ENCODE measurements at places on chromosomes 16 and 17. TPM values are rescaled to one million over a fixed set of nuclear protein-coding genes. Genes with fewer than 3 reads are reported as not detected.

The ADAD2 gene
- not detected for total RNA-seq

The SLFN13 gene
- 10.2 TPM for total RNA-seq

The TBC1D3C gene
- not detected for total RNA-seq

The SLC16A6 gene
- 0.15 TPM for total RNA-seq

The SLC5A2 gene
- total RNA-seq, result 0.20 TPM

The LYRM1 gene
- total RNA-seq, result 21.2 TPM

The KCNH4 gene
- 0.07 TPM for total RNA-seq

The TBC1D3I gene
- total RNA-seq, result 0.37 TPM

The KRTAP3-3 gene
- not detected for total RNA-seq

The AXIN1 gene
- 33.4 TPM for total RNA-seq

The C1QTNF8 gene
- total RNA-seq, result not detected

The ITGAD gene
- not detected for total RNA-seq

The CD300E gene
- total RNA-seq, result 1.2 TPM

The CES3 gene
- 136 TPM for total RNA-seq

The HOXB1 gene
- not detected for total RNA-seq

GRCh38 chr17:40279402-40279801 is 8.3 kb upstream of the CDC6 start:
- no peak for DNase-seq

- DNase-seq, result no peak
Measured at GRCh38 chr17:30869005-30869404, 37.0 kb downstream of the TEFM start.

GRCh38 chr16:1131378-1131994 is 21.4 kb upstream of the CACNA1H start:
- no peak for DNase-seq

GRCh38 chr17:77894126-77894956 is 64.2 kb upstream of the TNRC6C start:
- no peak for DNase-seq

GRCh38 chr16:923184-923583 is 47.6 kb downstream of the LMF1 start:
- no peak for DNase-seq

DNA sequence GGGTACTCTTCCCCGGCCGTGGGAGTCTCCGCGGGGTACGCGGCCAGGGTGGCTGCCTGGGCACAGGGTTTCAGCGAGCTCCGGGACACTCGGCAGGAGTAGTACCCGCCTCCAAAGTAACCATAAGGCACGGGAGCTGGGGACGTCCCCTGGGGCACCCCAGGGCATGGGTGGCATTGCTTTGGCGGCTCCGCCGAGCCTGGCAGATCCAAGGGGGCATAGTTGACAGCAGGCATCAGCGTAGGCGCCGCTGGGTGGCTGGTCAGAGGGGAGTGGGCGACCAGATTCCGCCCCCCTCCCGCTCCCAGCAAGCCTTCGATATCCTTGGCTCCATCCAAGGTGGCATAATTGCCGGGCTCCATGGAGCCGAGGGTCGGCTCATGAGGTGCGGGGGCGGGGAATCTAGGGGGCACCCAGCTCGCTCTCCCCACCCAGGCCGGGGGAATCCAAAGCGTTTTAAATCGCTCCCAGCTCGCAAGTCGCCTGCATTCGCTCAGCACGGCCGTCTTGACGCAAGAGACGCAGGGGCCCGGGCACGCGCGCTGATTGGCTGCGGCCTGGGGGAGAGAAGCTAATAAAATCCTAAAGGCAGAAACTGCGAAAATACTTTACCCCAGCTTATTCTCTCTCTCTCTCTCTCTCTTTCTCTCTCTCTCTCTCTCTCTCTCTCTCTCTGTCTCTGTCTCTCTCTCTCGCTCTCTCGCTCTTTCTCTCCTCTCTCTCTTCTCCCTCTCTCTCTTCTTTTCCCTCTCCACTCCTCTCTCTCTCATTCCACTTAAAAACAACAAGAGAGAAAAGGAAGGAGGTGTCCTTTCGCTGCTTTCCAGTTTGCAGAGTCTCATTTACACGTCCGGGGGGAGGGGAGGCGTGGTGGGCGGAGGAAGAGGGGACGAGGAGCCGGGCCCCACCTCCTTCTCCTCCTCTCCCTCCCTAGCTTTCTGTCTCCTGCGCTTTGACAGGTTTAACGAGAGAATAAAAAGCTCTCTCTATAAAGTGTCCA is at the start of gene HOXB13:
HOXB13 (minus strand) TSS at position 519 of the 1,000 bp plus-strand sequence; CDS start at position 362, 157 bp downstream.
- peak; percentile 95 for DNase-seq

DNA sequence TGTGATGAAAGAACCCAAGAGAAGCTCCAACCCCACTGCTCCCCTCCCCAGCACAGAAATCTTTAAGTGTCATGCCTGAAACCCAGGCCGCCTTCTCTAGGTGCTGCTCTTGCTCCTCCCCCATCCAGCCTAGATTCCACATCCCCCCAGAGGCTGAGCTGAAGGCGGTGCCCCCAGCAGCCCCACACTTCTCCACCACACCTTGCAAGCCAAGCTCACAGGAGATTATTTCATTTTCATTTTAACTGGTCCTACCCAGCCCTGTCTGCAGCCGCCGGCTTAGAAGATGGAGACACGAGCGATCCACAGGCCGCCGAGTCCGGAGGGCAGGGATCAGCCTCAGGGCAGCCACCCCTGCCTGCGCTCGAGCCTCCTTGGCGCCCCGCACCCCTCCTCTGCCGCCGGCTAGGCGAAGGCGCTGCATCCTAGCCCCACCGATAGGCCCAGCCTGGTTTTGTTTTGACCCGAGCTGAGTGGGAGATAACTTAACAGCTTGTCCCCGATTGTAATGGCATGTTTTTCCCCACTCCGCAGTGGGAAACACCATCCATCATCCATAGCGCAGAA is 125.3 kb downstream of the RBFOX3 start:
- DNase-seq, result no peak

- no peak for DNase-seq
Measured at GRCh38 chr17:17725011-17725751, 43.9 kb downstream of the RAI1 start.

- no peak for DNase-seq
Measured at GRCh38 chr16:78501744-78502143, 402.3 kb downstream of the WWOX start.

DNA sequence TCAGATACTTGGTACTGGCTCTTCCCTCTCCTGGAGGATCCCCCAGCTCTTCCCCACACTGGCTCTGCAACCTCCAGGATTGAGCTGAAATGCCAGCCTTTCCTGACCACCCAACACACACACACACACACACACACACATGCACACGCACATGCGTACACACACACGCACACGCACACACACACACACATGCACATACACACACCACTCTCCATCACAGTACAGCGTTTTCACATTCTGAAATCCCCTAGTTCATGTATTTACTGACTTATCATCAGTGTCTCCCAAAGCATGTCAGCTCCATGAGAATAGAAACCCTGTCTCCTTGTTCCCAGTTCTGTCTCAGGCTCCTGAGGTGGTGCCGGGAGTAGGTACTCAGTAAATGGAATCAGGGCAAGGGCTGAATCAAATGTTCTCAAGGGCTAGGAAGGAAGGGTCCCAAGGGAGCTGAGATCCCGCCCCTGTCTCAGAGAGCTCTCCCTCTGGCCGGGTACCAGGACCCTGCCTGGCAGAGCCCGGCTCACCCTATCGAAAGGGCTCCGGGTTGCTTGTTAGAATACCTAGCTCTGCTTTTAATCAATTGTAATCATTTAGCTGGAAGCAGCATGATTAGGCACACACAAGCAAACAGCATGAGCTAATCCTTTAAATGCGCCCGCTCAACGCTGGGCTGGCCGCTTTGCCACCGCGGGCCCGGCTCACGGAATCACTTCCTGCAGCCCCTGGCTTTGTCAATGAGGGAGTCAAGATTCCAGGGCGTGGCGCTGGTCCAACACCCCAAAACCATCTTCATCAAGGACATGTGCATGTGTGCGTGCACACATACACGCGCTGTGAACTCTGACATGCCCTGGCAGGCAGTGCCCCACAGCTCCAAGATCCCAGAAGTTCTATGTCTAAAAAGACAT is 140.7 kb downstream of the C16orf78 start:
- DNase-seq, result no peak

GRCh38 chr16:56753410-56753809 is 23.5 kb downstream of the NUP93 start:
- DNase-seq, result no peak

- DNase-seq, result no peak
Measured at GRCh38 chr16:88448461-88449266, 4.4 kb upstream of the ZFPM1 start.

GRCh38 chr16:21023509-21024202 is 123.1 kb downstream of the LYRM1 start:
- DNase-seq, result peak; percentile 24

DNA sequence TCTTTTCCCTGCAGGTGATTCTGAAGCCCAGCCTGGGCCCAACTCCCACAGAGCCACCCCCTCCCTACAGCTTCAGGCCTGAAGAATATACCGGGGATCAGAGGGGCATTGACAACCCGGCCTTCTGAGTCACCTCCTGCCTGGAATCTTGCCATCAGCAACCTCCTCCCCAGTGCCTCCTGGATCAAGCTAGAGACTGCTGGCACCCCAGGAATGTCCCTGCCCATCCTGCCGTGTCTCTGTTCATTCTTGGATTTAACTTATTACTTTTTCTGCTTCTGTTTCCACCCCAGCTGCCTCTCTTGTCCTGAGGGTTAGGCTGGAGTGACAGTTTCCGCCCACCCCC is 4.9 kb downstream of the TMEM92 start:
- no peak for DNase-seq

DNA sequence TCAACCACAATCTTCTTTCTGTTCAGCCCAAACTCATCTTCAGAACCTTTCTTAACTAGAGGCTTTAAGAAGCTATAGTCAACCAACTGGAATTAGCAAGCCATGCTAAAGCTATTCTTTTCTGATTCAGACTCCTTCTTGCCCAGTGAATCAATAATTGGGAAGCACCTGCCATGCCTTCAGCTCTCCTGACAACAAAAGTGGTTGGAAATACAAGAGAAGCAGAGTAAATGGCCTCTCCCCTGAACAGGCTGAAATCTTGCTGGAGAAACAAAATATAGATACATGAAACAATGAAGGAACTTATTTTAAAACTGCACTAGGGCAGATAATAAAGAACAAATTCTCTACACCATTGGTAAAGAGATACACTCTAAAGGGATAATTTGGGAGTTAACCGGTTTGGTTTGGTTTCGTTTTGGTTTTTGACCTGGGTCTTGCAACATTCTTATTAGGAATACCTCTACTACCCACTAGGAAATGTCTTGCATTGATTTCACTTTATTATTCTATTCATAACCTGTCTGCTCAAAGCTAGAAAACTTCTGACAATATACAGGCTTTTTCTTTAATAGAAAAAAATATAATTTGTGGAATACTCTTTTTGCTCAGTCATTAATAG is 173.6 kb upstream of the DYNLRB2 start:
- DNase-seq, result no peak

DNA sequence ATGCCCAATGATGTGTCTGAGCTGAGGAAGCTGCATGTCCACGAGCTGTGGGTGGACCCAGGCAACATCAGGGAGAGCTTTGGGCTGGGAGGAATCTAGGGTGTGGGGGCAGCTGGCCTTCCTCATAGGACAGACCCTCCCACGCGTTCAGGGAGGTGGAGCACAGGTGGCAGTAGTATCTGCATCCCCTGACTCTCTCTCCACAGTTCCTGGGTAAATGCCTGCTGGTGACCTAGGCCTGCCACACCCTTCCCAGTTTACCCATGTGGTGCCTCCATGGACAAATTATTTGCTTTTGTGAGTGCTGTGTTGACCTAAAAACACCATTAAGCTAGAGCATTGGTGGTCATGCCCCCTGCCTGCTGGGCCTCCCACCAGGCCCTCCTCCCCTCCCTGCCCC is 3.2 kb downstream of the HBM start:
- DNase-seq, result no peak

- DNase-seq, result no peak
Measured at GRCh38 chr16:11676799-11677198, 8.5 kb downstream of the SNN start.

- DNase-seq, result no peak
Measured at GRCh38 chr16:27407133-27407532, 5.2 kb downstream of the IL21R start.

DNA sequence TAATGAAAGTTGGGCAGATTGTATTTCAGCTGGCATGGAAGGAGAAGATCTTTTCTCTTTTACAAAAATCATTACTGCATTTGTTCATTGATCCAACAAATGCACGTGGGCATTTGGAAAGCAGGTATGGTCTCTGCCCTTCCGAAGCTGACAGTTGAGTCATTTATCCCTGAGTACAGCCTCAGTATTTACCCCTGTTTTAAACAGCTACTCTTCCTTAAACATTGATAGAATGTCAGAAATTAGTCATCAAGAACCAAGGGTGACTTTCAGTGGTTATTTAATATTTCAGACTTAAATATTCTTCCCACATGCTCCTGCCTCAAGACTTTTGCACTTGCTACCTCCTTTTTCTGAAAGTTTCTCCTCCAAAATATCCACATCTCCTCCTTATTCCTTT is 226.7 kb upstream of the HSBP1 start:
- DNase-seq, result no peak

DNA sequence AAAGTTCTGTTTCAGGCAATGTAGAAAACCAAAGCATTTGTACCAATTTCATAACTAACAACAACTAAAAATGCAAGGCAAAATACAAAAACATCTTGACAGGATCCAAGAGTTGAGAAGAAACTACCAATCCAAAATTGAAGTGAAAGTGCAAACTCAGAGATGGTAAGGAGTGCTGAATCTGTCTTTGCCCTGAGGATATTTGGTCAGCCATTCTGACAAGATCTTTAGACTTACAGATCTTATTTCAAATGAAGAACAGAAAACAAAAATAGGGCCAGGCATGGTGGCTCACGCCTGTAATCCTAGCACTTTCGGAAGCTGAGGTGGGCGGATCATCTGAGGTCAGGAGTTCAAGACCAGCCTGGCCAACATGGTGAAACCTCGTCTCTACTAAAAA is 412.8 kb downstream of the ZFHX3 start:
- no peak for DNase-seq

- DNase-seq, result peak; percentile 36
Measured at GRCh38 chr17:42325026-42325425, 36.7 kb downstream of the STAT5A start.

- no peak for DNase-seq
Measured at GRCh38 chr17:41518031-41518430, 659 bp downstream of the KRT15 start.

GRCh38 chr17:32588982-32589381 is 102.2 kb downstream of the CDK5R1 start:
- DNase-seq, result no peak

DNA sequence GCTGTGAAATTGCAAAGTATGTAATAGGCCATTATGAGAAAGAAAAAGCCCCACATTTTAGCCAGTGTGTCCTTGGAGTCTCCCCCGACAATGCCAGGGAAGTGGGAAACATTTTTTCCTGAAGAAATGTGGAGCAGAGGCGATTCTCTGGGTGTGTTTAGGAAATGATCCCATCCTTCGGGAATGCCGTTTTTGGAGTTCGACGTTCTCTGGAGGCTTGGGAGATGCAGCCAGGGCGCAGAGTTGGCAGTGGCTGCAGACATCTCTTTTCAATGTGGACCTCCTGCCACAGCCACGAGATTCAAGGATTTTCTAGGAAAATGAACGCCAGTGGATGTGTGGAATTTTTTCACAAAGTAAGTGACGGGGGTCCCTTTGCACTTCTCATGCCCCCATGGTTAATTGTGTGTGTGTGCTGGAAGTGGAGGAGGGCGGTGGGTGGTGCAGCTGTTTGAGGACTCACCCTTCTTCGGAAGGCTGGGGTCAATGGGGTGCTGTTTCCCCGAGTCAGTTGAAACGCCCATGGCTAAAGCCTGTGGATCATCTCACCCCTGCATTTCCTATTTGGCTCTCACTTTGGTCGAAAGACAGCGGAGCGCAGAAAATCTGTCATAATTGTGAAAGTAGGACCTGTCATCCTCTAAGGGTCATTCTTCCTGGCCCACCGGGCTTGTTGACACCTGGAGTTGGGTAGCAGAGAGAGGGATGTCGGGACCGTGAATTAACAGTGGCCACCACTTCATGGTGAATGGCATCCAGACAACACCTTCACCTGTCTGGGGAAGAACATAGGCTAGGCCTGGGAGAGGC is 73.2 kb downstream of the CMIP start:
- no peak for DNase-seq
